ENCODE measurements at places on chromosomes 7 and 10.

DNA sequence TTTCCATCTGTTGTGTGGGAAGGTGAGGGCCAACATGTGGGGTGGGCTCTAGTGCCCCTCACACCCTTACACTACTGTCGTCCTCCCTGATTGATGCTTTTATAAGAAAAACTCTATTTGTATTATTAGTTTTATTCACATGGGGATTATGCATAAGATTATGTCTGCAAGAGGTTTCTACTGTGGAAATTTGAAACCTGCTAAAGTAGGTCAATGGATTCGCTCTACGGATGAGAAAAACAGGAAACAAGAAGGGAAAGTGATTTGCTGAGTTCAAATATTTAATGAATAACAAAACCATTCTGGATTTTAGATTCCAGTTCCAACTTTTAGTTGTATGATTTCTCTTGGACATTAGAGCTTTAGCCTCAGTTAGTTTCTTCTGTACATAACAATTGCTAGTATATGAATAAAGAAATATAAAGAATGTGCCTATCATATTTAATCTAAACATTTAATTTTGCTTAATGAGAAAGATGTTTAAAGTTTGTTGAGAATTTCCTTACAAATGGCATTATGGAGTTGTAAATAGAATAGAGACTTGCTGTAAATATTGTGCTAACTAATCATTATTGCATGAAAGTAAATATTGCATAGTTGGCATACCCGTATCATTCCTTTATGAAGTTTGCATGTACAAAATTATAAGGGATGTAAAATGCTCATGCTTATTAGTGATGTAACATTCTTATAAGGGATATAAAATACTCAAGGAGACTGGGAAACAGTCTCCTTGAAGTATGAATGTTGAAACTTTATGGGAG, 193.8 kb downstream of the THSD7A start:
- DNase-seq, result no peak

DNA sequence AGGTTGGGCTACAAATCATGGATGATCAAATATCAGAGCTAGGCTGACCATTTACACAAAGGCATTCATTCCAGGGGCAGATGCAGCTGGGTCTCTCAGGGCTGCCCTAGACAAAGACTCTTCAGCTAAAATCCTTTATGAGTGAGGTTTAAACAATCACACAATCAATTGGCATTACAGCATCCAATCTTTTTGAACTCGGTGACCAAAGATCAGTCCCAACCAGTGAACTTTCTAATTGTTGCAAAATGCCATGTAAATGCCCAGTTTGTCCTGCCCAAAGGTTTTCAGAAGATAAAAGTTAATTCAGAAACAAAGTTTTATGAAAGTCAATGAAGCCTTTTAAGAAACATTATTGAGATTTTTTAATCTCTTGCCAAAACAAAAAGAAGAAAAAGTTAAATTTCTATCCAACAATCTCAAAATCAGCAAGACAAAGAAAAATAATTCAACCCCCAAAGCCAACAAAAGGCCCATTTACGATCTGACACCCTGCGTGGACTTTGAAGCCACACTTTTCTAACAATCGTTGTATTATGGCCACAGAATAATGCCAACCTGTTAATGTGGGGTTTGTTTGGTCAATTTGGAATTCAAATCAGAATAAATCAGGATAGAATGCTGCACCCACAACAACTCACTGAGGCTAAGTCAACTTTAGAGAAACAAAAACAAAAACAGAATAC, 40.9 kb downstream of the GPR37 start:
- no peak for DNase-seq

- DNase-seq, result no peak
Observed at GRCh38 chr10:75049316-75050148, 61.9 kb upstream of the SAMD8 start.

DNA sequence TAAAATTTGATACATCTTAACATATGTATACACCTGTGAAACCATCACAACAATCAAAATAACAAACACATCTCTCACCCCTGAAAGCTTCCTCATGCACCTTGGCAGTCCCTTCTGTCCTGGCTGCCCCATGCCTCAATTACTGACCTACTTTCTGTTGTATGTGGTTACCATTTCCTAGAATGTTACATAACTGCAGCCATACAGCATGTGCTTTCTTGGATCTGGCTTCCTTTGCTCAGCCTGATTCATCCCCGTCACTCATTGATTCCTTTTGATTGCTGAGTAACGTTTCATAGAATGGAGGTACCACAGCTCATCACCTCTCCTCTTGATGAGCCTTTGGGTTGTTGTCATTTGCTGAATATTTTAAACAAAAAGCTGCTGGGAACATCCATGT, 165.3 kb downstream of the CELF2 start:
- no peak for DNase-seq

- DNase-seq, result no peak
Observed at GRCh38 chr10:75477680-75478079, 46.3 kb downstream of the LRMDA start.

GRCh38 chr10:89001024-89001728, 10.6 kb downstream of the FAS start:
- DNase-seq, result no peak

- no peak for DNase-seq
Observed at GRCh38 chr7:37390114-37390513, 58.5 kb downstream of the ELMO1 start.

- no peak for DNase-seq
Observed at GRCh38 chr10:119483001-119483400, 59.5 kb downstream of the RGS10 start.

DNA sequence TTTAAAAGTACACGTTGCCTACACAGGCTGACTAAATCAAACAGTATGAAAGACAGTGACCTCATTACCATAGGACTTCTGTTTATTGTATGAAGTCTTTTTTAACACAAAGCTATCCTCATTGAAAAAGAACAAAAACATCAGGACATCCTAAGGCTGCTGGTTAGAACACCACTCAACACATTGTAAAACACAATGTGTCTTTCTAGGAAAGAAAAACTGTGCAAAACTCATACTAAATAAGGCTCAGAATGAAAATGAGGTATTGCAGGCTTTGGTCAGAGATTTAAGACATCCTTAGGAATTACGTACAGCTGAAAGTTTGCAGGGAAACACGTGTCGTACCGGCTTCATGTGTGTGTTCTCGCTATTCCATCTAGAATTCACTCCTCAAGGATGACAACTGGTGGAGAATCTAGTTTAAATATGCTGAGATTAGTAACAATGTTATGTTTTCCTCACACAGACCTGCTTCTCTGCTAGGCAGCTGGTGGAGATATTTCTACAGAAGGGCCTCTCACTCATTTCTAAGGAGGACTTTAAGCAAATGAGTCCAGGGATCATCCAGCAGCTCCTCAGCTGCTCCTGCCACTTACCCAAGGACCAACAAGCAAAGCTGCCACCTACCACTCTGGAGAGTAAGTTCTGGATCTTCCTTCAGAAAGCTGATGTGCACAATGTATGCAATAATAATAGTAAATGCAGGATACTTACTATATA, 29.3 kb downstream of the SLC39A12 start:
- no peak for DNase-seq

GRCh38 chr7:158821171-158822031, 7.9 kb downstream of the ESYT2 start:
- no peak for DNase-seq

DNA sequence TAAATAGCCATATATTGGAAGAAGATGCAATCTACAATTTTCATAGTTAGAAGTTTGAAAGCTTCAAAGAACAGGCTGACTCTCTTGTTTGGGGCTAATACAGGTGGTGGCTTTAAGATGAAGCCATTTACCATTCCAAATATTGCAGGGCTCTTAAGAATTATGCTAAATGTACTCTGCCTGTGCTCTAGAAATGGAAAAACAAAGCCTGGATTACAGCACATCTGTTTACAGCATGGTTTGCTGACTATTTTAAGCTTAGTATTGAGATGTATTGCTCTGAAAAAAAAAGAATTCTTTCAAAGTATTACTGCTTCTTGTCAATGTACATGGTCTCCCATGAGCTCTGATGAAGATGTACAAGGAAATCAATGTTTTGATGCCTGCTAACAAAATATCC, 34.2 kb downstream of the AGMO start:
- no peak for DNase-seq

DNA sequence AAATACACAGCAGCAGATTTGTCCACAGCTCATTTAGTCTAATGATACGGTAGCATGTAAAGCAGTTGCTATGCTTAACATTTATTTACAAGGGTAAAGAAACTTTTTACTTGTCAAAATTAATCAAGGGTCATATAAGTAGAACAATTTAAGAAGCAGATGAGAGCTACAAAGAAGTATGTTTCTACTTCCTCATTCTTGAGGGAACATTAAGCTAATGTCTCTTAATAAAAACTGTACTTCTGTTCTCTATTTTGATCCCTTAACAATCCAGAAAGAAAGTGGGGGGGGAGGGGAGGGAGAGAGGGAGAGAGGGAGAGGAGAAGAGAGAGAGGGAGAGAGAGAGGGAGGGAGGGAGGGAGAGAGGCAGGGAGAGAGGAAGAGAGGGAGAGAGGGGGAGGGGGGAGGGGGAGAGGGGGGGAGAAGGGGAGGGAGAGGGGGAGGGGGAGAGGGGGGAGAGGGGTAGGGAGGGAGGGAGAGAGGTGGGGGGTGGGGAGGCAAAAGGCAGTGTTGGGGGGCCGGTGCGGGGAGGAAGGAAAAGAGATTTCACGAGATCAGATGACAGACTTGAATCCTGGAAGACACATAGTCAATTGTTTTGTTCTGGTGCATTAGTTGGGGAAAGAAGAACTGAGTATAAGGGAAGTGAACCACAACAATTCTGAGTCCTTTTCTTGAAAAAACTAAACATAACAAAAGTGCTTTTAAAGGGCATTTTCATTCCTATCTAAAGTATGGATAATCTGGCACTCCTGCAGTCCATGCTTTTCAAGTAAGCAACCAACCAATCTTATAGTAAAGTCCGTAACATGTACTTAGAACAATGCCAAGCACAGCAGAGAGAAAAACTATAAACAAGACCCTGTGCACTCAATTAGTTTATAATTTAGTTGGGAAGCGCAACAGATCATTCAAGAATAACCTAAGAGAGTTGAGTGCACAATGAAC, 128.0 kb downstream of the USP6NL start:
- DNase-seq, result no peak

DNA sequence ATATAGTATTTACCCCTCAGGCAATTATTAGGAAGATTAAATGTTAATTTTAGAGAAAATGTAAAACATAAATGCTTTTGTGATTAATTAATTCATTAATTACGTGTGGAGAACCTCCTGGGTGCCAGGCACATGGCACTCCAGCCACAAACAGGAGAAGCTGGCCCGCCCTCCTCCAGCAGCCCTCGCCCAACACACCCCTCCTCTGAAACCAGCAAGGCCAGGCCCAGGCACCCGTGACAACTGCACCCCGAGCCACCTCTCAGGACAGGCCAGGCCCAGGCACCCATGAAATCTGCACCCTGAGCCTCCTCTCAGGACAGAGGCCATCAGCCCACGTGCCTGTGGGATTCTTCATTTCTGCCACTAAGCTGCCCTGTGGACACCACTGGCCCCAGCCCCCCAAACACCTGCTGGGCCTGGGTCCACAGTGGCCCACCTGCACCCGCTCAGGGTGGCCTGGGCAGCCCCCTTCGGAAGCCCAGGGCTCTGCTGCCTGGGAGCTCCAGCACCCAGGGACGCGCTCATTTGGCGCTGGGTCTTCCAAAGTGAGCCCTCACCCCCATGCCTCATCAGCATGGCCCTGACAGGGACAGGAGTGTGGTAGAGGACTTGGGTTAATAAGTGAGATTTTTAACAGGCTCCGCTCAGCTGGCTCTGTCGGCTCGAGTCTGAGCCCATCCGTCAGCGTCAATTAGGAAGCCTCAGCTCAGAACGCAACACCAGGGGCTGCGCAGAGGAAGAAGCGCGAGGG, 482.1 kb downstream of the DNAJB6 start:
- DNase-seq, result no peak

GRCh38 chr10:93073539-93074146, at the start of gene CYP26A1:
TSS of gene CYP26A1 (plus strand) at chr10:93073893. CDS start at chr10:93073935, 42 bp downstream.
- DNase-seq, result no peak

DNA sequence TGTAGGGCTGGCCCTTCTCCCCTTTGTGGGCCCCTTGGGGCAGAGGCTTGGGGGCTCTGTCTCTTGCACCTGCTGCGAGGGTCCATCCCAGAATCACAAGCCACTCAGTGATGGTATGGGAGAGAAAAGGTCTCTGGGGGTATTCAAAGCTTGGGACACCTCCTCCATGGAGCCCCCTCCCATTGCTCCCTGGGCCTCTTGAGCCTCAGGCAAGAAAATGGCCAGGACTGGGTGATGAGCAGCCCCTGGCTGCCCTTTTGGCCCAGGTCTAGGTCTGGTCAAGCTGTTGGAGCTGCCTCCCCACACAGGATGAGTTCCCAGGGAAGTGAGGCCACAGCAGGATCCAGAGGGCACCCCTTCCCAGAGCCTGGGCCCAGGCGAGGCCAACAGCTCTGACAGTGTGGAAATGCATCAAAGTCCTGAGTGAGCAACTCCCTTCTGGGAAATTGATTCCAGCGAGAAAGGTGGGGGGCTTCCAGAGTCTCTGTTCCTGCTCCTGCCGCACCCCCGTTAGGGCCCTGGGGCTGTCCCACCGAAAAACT, 3.4 kb upstream of the MYL7 start:
- no peak for DNase-seq

DNA sequence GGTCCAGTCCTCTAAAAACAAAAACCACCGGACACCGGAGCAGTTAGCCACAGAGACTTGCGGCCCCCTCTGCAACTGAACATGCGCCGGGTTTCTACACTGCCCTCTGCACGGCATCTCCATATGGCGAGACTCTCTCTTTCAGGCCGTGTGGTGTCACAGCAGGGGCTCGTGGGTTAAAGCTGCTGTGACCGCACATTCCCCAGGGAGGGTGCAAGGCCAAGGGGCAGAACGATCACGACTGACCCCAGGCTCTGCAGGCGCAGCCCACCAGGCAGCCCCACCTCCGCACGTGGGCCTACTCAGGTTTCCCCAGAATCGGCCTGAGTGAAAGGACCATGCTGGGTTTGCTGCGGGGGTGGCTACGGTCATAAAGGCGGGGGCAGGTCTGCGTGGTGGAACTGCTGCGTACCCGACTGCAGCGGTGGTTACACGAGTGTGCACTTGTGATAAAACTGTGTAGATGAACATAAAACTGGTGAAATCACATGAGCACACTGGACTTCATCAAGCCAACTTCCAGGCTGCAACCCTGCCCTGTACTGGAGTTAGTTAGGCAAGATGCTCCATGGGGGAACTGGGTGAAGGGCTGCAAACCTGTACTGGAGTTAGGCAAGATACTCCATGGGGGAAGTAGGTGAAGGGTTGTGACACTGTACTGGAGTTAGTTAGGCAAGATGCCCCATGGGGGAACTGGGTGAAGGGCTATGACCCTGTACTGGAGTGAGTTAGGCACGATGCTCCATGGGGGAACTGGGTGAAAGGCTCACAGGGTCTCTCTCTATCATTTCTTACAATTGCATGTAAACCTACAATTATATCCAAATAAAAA, 81.4 kb upstream of the PPP2R2D start:
- no peak for DNase-seq

GRCh38 chr7:55641811-55642210, 69.5 kb upstream of the VOPP1 start:
- no peak for DNase-seq

- no peak for DNase-seq
Observed at GRCh38 chr10:131058799-131059198, 252.7 kb downstream of the TCERG1L start.

- DNase-seq, result no peak
Observed at GRCh38 chr7:12769444-12769843, 82.0 kb downstream of the ARL4A start.

All from keratinocyte (primary cell).